Right cardiac atrium (tissue), 5 donors: ENCODE measurements at places on chromosomes 13 and 19. TPM values are rescaled to one million over a fixed set of nuclear protein-coding genes. Genes with fewer than 3 reads are reported as not detected.
A peak's percentile ranks its signal among the peaks of the same experiment; 100 is the strongest.

Gene CDX2
- not detected for total RNA-seq

Gene ZNF569
- 7.6 TPM for total RNA-seq

GRCh38 chr19:48992581-48993174 lies 431 bp downstream of the GYS1 start:
- peak; percentile 75 for DNase-seq

Gene PLIN4
- 108 TPM for total RNA-seq

DNA sequence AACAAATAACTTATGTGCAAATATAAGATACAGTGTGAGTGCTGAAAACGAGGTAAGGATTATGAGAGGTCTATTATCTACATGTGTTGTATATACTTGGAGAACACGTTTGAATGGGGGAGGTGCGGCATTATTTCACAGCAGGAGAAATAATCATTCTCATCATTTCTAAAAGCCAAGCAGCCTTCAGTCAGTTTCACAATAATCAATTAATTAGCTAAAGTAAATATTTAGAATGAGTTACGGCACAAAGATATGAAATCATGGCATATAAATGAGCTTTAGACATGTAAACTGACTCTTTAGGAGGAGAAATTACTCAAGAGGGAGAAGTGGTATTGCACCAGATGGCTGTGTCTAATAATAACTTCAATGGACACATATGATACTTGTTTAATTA lies 366.6 kb downstream of the DNAJC15 start:
- no peak for DNase-seq

Gene ZNF99
- total RNA-seq, result 0.11 TPM

DNA sequence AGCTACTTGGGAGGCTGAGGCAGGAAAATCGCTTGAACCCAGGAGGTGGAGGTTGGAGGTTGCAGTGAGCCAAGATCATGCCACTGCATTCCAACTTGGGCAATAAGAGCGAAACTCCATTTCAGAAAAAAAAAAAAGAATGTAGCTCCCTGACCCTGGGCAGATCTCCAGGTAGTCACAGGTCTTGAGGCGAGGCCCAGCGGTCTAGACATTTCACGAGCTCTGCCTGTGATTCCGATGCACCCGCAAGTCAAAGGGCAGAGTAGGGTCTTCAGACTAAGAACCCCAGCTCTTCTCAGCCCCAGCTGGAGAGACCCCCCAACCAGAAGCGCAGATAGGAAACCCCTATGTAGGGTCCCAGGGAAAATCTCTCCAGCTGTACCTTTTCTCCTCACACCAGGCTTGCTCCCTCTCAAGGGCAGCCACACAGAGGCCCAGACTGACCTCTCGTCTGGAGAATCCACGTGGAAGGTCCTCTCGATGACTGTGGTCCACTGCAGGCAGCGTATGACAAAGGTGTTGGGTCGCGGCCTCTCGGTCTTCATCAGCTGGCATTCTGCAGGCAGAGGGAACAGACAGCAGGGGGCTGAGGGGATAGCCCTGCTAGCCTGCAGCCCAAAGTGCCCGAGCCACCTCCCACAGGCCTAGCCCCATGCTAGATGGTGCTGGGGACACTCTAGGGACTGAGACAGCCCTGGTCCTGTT lies 28.4 kb upstream of the CCNP start:
- no peak for DNase-seq

- no peak for DNase-seq
These were observed 17.8 kb upstream of the ZNF331 start for GRCh38 chr19:53520163-53520546.

- DNase-seq, result peak; percentile 91
These were observed at the start of gene MIDN for GRCh38 chr19:1248139-1248785. Gene MIDN (plus strand): TSS chr19:1248583. CDS start chr19:1250297, 1,714 bp downstream.

DNA sequence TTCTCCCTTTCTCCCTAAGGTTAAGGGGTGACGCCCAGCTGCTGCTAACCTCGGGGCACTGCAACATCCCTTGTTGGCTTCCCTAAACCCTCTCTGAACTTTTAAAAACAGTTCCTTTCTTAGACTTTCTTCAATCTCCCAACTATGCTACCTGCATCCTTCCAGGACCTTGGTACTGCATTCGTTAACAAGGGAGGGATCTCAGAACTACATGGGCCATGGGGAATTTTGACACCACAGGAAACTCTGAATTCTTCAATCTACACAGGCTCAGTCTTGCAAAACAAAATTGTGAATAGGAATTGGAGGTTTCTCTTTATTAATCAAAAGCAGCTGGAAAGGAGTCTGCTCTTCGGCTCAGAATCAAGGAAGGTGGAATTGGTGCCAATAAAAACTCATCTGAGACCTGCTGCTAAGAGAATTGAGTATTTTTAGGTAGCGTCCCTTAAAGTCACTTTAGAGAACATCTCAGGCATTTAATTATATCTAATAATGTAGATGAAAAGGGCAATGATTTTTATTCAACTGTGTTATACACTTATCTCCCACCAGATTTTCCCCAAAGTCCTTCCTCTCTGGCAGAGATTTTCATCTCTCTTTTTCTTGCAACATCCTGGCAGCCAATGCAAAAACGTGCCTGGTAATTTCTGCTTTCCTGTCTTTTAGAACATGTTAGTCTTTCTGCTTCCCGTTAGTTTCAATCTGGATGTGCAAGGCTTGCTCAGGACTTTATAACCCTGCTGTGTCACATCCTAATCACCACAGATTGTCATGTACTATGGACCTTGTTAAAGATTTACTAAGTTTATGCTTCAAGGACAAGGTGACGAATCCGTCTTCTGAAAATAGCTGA lies 69.1 kb upstream of the SLC15A1 start:
- no peak for DNase-seq

DNA sequence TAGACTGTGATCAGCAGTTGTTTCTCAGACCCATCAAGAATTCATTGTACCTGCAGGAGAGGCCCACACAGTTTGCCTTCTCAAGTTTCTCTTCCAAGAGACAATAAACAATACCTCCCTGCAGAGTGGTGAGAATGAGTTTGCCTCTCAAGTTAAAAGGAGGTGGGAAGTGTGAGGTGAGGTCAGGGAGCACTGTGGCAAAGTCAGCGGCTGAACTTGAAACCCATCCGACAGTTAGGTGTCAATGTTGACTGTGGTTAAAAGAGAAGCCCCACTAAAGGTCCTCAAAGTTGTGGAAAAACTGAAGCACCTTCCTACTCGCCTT lies 72.9 kb upstream of the TSC22D1 start:
- DNase-seq, result no peak

- no peak for DNase-seq
These were observed 77.4 kb upstream of the LRCH1 start for GRCh38 chr13:46475541-46475991.

Gene RSPH6A
- not detected for total RNA-seq

Gene STOML3
- total RNA-seq, result not detected
